NCI-H1092 treated with DMSO at 0.1 percent for 48 hours (cell line): ENCODE measurements at places on chromosomes 6 and 20.

DNA sequence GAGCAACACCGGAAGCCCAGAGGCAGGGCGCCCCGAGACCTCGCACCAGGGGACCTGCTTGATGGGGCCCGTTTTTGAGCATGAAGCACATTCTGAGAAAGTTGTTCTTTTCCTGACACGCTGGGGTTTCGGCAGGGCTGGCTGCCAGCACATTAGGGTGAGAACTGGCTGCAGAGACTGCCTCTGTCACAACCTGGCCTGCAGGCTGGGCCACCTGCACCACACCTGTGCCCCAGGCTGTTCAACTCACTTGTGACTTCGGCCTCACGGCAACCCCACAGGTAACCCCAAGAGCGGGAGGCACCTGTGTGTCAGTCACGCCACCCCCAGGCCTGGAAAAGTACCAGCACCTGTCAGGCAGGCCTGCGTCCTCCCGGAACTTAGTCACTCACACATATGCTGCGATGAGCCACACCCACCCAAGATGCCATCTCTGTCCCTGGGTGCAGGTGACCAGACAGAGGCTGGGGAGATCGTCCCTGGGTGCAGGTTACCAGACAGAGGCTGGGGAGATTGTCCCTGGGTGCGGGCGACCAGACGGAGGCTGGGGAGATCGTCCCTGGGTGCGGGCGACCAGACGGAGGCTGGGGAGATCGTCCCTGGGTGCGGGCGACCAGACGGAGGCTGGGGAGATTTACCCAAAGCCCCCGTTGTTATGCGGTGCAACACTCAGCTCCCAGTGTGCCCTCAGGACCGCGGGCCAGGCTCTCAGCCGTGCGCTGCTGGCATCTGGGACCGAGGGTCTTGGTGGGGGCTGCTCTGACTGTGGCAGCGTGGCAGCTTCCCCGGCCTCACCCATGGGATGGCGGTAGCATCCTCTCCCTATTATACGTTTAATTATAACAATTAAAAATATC lies 82.5 kb upstream of the BHLHE23 start:
- DNase-seq: no peak

- no peak for DNase-seq
Measured at GRCh38 chr6:170047823-170048222, 243.1 kb downstream of the DLL1 start.

DNA sequence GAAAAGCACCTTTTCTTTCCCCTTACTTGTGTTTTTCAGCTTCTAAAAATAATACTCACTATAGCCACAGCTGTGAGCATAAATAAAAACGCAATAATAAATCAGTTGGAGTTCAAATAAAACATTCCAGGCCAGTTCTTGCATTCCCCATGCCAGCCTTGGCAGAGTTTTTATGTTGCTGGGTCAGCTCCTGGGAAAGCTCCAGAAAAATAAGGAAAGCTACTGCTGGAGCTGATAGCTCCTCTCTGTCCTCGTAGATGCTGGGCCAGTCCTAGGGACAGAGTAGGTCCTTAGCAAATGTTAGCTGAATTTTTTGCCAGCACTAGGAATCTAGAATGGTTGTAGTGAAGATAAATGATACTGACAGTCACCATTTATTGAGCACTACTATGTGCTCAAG lies 389.0 kb upstream of the SYNCRIP start:
- no peak for DNase-seq

- DNase-seq: peak; percentile 99
Measured at GRCh38 chr6:165774903-165775601, 112.0 kb upstream of the PDE10A start.

DNA sequence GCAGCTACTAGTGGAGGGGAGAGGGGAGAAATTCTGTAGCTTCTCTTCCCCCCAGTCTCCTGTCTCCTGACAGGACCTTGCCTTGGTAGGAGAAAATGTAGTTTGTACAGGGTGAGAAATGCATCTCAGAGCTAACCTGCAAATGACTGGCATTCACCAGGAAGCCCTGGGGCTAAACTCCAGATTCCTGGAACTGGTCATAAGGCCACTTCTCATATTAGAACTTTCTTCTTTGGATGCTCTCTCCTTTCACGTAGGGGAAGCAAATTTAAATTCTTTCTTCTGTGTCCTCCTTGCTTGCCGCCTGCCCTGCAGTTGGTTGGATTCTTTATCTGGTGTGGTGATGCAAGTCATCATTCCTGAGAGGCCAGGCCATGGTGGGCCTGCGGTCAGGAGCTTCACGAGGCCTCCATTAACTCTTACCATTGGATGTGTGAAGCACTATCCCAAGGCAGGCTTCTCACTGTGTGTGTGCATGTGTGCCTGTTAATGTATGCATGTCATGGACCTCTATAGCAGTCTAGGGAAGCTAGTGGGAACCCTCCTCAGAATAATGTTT lies 182.0 kb downstream of the PHF3 start:
- no peak for DNase-seq

DNA sequence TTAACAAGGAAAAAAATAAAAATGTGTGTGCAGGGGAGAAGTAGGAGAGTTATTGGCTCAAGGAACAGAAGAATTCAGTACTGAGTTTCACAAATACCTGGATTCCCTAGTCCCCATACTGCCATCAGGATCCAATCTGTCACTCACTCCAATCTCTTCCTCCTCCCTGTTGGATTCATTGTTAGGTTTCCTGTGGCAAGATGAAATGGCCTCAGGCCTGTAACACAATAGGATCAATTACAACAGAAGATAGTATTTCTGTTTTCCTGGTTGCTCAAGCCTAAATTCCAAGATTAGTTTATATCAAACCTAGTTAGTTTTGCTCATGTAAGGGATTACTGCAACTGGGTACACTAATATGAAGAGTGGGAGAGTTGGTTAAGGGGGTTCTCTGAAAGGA lies 24.4 kb downstream of the HCRTR2 start:
- DNase-seq: no peak

DNA sequence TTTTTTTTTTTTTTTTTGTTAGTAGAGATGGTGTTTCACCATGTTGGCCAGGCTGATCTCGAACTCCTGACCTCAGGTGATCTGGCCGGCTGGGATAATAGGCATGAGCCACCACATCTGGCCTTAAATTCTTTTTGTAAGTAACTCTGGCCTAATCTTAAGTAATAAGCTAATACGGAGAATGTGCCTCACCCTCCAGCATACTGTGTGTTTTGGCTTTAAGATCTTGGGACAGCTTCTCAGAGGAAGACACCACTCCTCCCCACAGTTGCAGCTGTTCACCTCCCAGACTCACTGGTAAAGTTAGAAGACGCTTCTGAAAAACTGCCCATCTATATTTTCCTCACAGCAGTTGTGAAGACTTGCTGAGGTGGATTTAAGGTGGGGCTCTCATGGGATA lies 120.8 kb downstream of the CCDC170 start:
- no peak for DNase-seq

DNA sequence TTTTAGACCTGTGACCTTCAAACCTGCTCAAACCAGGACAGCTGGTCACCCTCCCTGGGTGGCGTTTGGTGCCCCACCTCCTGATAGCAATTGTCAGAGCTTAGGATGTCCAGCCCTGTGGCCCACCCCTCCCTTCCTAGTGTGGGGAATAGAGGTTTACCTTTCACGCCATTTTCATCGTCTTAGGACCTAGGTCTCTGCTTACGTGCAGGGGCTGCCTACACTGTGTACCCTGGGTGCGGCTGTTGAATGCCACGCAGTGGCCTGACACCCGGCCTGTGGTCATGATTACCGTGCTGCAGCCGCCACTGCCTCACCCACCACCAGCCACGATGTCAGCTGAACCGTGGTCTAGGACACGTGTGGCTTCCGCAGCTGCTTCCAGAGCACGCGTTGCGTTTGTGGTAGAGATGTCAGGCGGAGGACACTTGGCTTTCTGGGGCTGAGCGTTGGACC lies 157.3 kb downstream of the DTNBP1 start:
- DNase-seq: no peak

- no peak for DNase-seq
Measured at GRCh38 chr20:49297605-49298530, 20.0 kb upstream of the ZNFX1 start.

DNA sequence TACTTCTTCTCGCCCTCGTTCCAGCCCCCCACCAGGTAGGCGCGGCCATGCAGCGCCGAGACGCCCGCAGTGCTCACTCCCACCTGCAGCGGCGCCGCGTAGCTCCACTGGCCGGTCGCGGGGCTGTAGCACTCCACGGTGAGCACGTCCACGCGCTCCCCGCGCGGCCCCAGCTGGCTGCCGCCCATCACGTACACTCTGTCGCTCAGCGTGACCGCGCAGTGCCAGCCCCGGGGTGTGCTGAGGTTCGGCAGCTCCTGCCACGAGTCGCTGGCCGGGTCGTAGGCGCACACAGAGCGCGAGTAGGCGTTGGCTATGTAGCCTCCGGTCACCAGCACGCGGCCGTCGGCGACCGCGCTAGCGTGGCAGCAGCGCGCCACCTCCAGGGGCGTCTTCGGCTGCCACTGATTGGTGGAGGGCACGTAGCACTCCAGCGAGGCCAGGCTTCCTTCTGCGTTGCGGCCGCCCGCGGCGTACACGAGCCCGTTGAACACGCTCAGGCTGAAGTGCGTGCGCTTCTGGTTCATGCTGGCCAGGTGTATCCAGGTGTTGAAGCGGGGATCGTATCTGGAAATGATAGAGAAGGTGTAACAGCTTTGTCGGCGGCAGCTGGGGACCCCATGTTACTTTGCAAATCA lies 13.7 kb downstream of the KLHL31 start:
- peak; percentile 86 for DNase-seq

DNA sequence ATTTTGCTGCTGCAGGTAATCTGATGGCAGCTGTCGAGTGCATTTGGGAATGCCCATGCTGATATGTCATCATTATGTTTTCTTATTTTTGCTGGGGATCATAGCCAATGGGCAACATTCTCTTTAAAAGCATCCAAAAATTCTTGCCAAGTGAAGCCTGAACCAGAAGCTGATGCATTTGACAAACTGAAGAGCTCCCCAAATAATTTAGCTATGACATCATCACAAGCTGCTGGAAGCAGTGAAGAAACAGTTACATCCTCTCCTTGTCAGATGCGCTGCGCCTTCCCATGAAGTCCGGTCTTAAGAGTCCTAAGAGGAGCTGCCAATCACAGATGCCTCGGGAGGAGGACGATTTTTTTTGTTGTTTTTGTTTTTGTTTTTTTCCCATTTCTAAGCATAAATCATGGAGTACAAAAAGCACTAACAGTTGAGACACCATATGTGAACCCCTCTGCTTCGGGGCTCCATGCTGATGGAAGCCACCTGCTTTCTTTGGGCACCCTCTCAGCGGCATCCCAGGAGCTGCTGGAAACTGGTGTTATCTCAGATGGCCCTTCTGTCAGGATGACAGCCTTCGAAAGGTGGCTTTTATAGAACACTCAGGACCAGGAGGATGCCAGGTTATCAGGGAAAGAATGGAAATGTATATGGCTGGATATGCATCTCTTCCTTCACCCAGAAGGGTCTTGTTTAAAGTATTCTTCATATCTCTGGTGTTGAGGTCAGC lies 56.1 kb upstream of the FOXQ1 start:
- DNase-seq: no peak

- DNase-seq: no peak
Measured at GRCh38 chr20:40575851-40576250, 113.2 kb downstream of the MAFB start.

- no peak for DNase-seq
Measured at GRCh38 chr6:121515630-121516265, 80.3 kb downstream of the GJA1 start.

- DNase-seq: no peak
Measured at GRCh38 chr6:14674458-14674857, 556.9 kb downstream of the CD83 start.
